ENCODE measurements at places on chromosomes 7 and 10.

DNA sequence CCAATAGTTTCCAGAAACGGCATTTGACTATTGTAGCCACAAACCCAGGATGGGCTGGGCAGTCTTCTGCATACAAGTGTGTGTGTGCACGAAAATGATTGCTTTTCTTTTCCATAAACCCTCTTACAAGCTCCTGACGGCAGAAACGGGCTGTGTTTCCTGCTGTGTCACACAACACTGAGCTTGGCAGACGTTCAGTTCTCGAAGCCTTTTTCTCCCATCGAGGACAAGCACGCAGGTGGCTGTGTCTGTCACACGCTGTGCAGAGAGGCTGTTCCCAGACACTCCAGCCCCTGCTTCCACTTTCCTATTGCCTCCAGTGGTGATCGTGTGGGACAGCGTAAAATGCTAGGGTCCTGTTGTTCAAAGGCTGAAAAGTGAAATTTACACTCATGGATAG lies 32.1 kb downstream of the RBAK start:
- DNase-seq, result no peak

- DNase-seq, result no peak
Observed at GRCh38 chr7:40866601-40867000, 731.8 kb downstream of the SUGCT start.

- no peak for DNase-seq
Observed at GRCh38 chr7:132420527-132420926, 155.7 kb downstream of the PLXNA4 start.

DNA sequence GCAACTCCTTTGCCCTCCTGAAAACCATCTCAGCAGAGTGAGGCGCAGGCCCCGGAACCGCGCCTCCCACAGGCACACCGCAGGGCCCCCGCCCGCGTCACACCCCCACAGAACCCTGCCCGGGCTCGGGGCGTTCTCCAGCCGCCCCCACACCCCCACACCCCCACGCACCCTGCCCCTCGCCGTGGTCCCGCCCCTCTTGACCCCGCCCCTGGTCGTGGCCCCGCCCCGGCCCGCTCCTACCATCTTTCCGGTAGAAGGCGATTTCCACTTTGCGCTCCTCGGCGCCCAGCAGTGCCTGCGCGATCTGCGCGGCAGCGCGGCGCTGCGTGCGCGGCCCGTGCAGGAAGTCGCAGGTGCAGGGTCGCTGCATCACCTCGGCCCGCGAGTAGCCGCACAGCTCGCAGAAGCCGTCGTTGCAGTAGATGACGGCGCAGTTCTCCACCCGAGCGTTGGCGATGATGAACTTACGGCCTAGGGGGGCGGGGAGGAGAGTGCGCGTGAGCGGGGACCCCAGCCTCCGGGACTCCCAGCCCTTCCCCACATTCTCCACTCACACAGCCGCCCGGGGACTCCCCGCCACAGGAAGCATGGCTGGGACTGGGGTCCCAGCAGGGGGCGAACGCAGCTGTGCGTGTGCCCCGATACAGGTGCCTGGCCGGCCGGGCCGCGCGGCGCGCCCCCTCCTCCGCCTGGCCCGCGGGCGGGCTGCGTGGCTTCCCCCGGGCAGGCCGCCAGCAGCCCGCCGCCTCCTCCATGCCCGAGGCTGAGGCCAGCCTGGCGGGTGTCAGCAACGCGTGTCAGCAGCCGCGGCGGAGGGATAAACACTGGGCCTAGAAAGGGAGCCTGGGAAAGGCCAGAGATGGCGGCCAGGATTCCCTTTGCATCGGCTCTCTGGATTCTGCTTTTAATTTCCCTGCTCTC lies 3.4 kb downstream of the KCNH2 start:
- DNase-seq, result peak; percentile 86

DNA sequence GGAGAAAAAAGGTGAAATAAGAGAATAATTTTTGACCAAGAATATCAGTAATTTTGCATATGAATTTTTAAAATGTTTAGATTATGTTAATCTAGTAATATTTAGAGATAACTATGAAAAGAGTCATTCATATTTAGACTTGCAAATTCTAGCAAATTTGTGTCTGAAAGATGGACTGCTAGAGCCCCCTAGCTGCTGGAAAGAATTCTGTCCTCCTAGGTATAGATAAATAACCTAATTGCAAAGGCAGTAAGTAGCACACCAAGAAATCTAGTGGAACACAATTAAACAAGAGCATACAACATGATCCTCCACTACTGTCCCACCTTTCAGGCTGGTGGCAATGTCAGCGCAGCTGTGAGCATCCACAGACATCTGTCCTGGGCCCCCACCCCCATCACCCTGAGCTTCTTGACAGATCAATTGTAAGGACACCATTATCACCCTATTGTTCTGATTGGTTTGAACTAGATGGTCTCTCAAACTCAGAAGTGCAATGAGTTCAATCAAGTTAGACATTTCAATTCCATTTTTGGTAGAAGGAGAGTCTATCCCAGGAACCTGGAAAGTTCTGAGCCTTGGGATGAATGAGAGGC lies 15.0 kb upstream of the GFRA1 start:
- DNase-seq, result no peak

DNA sequence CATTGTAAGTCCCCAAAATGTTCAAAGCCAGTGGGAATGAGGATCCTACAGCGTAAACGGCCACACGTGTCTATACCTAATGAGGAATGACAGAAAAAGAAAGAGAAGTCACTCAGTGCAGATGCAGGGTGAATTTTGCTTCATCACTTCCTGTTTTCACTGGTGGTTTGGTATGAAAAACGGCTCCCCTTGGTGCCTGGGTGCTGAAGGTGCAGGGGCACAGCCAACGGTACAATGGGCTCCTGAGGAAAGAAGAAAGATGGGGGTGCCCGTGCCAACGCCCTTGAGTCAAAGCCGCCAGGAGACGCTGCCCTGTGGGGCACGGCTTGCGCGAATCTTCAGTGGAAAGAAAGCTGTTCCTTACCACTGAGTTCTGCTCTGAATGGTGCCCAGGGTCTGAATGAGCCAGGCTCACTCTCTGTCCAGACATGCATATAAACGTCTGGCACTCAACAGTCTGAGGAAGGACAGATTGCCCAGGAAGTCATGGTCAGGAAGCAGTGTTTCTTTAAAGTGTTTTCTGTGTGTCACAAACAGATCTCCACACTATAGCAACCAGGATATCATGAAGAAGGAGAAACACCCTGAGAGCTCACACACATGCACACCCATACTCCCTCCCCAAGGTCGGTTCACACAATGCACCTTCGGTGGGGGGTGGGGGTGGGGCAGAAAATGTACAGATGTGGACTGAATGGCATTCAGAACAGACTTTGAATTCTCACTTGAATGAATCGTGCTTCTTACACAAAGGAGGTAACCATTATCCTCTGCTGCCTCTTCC lies 105.8 kb downstream of the ELMO1 start:
- peak; percentile 80 for DNase-seq

Data from activated CD8-positive, alpha-beta memory T cell treated with anti-CD3 and anti-CD28 coated beads, Interleukin-2, amount 50 U/mL, for 48 hours (primary cell).